Mesothelial cell of epicardium (in vitro differentiated cells): ENCODE measurements at places on chromosomes 13 and 19.

GRCh38 chr19:7605490-7606222 lies 10.0 kb downstream of the CAMSAP3 start:
- no peak for DNase-seq

GRCh38 chr13:20514866-20515265 lies 10.8 kb downstream of the CRYL1 start:
- no peak for DNase-seq

DNA sequence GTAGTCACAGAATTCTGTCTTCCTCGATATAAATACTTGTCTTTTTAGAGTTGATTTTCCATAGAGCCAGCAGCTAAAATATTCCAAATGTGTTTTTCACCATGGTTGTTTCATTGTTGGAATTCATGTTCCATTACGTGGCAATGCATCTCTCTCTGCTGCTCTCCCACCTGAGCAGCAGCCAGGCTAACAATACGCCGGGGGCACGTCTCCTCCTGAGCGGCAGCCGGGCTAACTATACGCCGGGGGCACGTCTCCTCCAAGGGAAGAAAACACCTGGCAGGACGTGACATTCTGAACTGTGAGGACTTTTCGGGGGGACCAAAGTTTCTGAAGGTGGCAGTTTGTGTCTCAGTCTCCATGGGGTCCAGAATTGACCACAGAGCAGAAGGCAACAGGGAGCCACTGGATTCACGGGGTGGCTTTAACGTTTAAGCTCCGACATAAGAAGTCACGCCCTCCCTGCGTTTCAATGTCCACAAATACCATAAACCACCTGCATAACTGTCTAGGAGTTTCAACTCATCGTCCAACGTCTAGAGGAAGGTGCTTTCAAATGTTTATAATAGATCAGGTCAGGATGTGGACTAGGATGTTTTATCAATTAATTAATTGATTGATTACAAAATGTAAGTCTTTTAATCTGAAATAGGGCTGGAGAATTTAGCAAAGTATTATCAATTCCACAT lies 15.1 kb downstream of the PLPP2 start:
- DNase-seq: no peak

- DNase-seq: no peak
These were observed 3.8 kb upstream of the SLC8A2 start for GRCh38 chr19:47475465-47475864.

GRCh38 chr19:43644181-43644580 lies 4.5 kb upstream of the CADM4 start:
- no peak for DNase-seq

DNA sequence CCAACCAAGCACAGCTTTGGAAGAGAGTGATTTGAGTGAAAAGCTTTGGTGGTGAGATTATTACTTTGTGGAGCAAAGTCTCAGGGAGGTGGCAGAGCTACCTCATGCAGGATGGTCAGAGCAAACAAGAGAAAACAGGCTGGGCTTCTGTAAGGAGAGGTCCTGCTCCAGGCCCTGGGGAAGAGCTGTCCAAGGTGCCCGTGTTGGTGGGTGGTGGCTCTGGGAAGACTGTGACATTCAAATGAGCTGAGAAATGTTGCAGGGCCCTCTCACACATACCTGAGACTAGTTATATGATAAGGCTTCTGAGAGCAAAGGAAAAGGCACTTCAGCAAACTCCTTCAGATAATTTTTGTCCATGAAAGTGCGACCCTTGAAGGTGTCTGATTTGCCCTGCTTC lies 205.5 kb upstream of the SOX21 start:
- no peak for DNase-seq

DNA sequence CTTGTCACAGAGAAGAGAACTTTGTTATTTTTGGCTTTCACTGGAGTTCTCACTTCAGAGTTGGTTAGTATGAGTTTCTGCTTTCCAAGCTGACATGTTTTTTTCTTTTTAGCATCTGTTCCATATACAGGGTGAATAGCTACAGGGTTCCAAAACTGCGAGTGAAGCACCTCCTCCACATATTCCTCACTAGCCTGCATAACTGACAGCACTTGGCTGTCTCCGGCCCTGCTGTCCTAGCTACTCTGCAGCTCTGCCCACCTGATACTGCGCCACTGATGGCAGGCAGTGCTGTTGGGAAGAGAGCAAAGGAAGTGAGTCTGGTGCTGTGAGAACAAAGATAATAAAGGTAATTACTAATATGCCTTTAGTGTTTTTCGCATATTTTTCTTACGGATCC lies 6.8 kb downstream of the ATP8A2 start:
- no peak for DNase-seq

DNA sequence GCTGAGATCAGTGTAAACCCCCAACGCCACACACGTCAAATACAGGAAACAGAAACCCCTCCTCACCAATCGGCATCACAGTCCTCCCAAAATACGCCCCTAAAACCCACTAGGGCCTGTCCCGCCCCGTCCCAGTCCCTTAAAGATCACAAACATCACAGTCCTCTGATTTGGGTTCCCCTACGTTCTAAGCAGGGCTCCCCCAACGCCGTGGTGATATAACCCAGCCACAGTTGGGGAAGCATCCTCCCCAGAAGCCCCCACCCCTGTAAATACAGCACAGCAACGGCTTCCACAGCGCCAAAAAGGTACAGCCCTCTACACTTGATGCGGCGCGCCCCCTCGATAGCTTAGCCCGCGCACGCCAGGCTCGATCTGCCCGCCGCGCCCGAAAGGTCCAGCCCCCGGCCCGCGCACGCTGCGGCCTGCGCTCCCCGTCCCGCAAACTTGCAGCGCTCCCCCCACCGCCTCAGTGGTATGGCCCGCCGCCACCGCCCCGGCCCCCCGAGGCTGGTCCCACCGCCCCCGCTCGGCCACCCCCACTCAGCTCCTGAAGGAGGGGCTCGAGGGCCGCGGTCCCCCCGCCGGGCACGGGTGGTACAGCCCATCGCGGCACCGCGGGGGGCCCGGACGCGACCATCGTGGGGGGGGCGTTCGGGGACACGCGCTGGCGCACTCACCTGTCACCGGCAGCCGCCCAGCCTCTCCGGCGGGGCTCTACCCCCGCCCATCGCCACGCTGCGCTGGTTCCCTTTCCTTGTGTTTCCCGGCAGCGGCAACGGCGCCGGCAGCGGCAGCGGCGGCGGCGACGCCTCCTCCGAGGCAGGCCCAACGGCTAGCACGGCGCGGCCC lies at the start of gene AKT2:
TSS of gene AKT2 (minus strand) at position 845 of the 852 bp plus-strand sequence. CDS start 20,078 bp downstream, outside the sequence.
- peak; percentile 74 for DNase-seq

GRCh38 chr13:42762917-42763316 lies 18.5 kb upstream of the FAM216B start:
- DNase-seq: no peak

- no peak for DNase-seq
These were observed 10.3 kb downstream of the DNAJB1 start for GRCh38 chr19:14507704-14508542.

DNA sequence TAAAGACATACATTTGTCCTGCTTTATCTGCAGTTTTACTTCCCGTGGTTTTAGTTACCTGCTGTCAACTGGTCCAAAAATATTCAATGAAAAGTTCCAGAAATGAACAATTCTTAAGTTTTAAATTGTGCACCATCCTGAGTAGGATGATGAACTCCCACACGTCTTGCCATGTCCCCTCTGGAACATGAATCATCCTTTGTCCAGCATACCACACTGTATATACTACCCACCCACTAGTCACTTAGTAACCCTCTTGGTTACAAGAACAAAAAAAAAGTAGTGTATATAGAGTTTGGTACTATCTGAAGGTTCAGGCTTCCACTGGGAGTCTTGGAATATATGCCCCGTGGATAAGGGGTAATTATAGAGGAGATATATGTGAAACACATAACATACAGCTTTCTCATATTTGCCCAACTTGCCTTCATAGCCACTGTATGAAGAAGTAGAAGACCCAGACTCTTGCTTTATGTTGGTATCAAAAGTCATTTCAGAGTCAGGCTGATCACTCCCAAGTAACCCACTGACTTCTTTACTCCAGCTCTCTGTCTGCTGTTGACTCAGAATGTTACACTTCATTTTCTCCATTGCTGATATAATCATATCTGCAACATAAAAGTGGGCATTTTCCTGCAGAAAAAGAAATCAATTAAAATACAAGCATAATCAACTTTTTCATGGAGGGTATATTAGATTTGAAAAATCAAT lies 19.3 kb downstream of the RUBCNL start:
- no peak for DNase-seq

- no peak for DNase-seq
These were observed 28.2 kb upstream of the GPI start for GRCh38 chr19:34336781-34337271.

DNA sequence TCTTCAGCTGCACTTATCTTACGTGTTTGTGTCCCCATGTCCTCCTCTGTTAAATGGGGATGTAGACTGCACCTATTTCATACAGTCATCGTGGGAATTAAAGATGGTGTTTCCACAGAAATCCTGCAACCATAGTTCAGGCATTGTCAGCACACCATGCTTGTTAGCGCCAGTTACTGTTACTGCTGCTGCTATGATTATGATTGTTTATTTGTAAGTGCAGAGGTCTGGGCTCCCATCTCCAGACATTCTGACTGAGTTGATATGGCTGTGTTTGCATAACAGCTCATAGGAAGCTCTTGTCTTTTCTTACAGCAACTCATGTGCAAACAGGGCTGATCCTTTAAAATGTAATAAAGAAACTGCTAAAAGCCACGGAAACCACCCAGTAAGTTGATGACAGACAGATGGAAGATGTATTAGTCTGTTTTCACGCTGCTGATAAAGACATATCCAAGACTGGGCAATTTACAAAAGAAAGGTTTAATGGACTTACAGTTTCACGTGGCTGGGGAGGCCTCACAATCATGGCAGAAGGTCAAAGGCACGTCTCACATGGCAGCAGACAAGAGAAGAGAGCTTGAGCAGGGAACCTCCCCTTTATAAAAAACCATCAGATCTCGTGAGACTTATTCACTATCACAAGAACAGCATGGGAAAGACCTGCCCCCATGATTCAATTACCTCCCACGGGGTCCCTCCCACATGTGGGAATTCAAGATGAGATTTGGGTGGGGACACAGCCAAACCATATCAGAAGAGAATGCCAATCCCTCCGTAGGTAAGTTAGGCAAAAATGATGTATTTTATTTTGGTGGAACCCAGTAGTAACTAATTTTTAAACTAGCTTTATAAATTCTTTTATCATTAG lies 1.6 kb downstream of the ZSCAN5A start:
- no peak for DNase-seq

DNA sequence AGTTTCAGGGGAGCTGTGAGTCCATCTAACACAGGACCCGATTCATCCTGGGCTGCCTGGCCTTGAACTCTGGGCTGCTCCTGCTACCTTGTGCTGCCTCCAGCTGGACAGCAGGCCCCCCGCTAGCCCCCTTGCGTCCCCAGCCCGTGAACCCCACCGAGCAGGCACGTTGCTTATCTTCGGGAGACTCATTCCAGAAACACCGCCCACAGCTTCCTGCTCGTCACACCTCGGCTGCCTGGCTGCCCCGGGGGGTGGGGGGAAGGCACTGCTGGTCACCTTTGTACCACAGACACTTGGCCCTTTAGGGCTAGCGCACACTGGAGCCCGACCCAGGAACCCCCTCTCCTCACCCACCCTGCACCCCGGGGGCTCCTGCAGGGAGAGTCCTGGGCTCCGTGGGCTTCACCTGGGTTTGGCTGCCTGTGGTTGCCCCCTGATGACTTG lies 48.1 kb downstream of the CRTC1 start:
- DNase-seq: no peak

DNA sequence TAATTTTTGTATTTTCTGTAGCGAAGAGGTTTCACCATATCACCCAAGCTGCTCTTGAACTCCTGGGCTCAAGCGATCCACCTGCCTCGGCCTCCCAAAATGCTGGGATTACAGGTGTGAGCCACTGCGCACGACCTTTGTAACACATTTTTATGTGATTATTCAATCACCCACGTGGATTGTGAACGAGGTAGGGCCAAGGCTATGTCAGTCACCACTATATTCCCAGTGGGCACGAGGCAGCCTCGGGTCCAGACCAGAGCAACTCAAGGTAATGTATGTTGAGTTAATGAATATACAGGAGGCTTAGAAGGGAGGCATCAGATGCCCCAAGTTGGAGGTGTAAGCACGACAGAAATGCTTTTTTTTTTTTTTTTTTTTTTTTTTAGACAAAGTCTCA lies 8.9 kb downstream of the PTGIR start:
- DNase-seq: no peak

DNA sequence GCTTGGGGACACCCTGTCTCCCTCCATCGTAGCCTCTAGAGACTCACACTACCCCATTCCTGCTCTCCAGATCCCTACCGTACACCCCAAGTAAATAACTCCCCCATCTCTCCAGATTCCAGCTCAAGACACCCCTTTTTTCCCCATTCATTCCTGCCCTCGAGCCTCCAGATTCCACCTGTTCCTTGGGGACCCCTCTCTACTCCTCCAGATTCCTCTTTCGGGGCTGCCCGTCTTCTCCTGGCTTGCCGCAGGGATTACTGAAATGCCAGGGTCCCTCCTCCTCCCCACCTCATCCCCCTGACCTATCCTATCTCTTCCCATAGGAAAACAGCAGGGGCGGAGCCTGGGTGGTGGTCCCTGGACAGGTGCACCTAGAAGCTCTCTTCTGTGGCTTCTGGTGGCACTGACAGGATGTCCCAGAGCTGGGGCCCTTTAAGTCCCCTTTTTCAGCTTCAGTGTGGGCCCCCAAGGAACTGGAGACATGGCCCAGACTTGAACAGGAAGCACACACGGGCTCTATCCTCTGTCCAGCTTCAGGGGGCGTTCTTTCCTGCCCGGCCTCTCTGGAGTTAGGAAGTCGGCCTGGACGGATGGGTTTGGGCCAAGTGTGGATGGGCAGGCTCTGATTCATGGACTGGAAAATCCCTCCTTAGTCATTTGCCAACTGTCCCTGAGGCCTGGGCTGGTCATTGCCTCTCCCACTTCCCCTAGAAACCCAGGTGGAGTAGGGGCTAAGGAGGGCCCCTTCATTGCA lies 1.2 kb downstream of the ZSWIM4 start:
- DNase-seq: no peak
